SHP77 treated with DMSO at 0.1 percent for 48 hours (cell line): ENCODE measurements at places on chromosomes 3 and 15.

GRCh38 chr15:98914626-98915025, 93.0 kb downstream of the PGPEP1L start:
- no peak for DNase-seq

- DNase-seq, result no peak
Measured at GRCh38 chr3:142889212-142890014, 530 bp upstream of the PCOLCE2 start.

- no peak for DNase-seq
Measured at GRCh38 chr3:16885593-16886302, 993 bp downstream of the PLCL2 start.

- no peak for DNase-seq
Measured at GRCh38 chr15:77002436-77002835, 7.5 kb downstream of the PSTPIP1 start.

DNA sequence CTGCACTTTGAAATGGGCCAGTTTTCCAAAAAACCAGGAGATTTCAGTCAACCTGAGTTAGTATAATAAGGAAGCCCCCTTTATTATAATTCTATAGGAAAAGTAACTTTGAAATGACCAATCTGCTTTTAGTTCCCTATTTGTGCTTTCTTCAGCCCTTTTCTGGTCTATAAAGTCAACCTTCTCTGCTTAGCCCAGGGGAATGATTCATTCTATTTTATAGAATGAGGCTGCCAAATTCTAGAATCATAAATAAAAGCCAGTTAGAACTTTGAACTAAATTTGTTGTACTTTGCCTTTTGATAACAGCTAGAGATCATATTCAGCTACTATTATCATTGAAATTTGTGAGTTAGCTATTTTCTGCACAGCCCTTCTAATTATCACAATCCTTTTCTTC, 24.7 kb downstream of the CIP2A start:
- no peak for DNase-seq

DNA sequence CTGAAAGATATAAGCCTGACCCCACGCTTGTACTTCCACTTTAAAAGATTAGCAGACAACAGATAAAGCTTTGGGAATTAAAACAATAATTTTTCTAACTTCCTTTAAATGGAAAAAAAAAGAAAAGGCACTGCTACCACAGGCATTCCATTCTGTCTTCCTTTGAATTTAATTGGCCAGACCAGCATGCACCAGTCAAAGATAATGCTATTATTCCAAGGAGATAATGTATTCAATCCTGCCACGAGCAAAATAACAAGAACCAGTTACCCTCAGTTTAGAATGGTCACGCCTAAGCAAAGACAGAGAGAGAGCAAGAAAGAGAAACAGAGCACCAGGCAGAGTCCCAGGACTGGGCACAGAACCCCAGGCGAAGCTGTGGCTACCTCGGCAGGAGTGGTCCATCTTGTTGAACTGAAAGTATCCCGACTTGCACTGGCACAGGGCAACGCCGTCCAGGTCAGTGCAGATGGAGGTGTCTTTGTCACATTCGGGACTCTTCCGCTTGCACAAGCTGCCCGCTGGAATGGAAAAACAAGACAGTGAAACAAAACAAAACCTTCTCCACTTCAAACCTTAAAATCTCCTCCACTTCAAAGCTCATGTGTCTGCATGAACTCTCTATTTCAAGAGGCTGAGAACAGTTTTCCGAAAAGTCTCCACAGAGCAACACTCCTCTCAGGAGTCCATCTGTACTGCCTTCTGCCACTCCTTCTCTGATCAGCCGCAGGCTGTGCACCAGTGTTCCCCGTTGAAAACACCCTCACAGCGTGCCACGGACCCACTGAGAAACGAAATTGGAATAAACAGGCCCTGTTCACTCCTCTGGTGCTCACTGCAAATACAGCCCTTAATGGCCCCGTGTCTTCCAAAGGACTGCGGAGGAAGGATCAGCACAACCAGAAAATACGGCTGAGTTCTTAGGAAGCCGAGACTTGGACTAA, 58.2 kb downstream of the HEG1 start:
- DNase-seq, result no peak

GRCh38 chr3:13769422-13769821, 110.4 kb downstream of the WNT7A start:
- DNase-seq, result no peak

- no peak for DNase-seq
Measured at GRCh38 chr15:41940441-41940857, 31.9 kb downstream of the EHD4 start.

DNA sequence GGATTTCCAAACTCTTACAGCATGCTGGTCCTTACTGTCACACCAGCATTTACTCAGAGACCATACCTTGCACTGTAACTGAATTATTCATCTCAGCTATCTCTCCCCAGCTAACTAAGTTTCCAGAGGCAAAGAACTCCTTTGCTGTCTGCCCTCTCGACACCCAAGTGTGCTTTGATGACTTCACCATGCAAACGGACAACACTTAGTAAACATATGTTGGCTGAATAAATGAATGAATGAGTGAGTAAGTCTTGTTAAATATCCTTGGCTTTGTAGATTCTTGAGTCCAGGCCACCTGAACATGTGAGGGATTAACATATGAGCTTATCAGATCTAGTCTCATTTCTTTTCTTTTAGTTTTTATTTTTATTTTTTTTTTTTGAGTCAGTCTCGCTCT, 138.2 kb downstream of the PLD1 start:
- no peak for DNase-seq

- DNase-seq, result peak; percentile 2
Measured at GRCh38 chr15:53962646-53963561, 15.3 kb upstream of the UNC13C start.

- no peak for DNase-seq
Measured at GRCh38 chr3:195102609-195103467, 168.1 kb downstream of the XXYLT1 start.

GRCh38 chr3:184542577-184542976, 19.0 kb upstream of the EPHB3 start:
- DNase-seq, result no peak

GRCh38 chr3:160224256-160224655, 966 bp upstream of the C3orf80 start:
- no peak for DNase-seq

DNA sequence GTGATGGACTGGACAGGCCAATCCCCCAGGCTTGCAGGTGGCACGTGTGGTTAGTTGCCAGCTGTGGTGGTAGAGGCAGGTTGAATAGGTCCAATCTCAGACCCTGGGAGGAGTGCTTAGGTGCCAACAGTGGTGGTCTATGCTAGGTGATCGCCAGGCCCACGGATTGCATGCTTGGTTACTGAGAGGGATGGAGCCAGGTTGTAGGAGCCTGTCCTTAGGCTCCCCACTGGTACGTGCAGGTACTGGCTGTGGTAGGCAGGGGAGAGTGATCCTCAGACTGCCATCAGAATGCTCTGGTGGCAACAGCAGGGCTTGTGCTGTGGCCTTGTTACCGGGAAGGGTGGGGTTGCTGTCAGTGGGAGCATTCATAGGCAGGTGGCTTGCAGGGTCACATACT, 44.7 kb downstream of the NCK1 start:
- no peak for DNase-seq

DNA sequence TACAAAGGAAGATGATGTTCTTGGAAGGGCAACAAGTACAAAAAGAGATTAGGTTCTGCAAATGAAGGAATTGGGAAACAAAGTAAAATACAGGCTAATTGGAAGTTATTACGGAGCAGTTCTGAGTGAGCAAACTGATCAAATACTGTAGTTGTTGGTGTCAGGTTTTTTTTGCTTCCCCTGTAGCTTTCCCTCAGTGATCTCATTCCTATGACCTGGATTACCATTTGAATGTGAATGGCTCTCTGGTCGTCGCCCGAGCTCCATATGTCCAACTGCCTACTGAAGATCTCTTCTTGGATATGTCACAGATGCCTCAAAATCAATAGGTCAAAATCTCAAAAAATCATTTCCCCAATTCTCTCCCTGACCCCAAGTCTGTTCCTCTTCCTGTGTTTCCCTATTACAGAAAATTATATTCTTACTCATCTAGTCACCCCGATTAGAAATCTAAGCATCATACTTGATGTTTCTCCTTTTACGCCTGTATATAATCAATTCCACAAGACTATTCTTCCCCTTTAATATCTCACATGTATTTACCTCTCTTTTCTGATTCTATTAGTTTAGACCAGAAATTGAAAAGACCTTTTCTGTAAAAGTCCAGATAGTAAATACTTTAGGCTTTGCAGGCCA, 29.0 kb downstream of the GOLM2 start:
- no peak for DNase-seq

- no peak for DNase-seq
Measured at GRCh38 chr15:101168463-101168824, 83.4 kb downstream of the CHSY1 start.

- DNase-seq, result no peak
Measured at GRCh38 chr15:66670175-66670574, 31.9 kb upstream of the SMAD6 start.

- DNase-seq, result no peak
Measured at GRCh38 chr3:2915826-2916225, 194.3 kb downstream of the IL5RA start.

DNA sequence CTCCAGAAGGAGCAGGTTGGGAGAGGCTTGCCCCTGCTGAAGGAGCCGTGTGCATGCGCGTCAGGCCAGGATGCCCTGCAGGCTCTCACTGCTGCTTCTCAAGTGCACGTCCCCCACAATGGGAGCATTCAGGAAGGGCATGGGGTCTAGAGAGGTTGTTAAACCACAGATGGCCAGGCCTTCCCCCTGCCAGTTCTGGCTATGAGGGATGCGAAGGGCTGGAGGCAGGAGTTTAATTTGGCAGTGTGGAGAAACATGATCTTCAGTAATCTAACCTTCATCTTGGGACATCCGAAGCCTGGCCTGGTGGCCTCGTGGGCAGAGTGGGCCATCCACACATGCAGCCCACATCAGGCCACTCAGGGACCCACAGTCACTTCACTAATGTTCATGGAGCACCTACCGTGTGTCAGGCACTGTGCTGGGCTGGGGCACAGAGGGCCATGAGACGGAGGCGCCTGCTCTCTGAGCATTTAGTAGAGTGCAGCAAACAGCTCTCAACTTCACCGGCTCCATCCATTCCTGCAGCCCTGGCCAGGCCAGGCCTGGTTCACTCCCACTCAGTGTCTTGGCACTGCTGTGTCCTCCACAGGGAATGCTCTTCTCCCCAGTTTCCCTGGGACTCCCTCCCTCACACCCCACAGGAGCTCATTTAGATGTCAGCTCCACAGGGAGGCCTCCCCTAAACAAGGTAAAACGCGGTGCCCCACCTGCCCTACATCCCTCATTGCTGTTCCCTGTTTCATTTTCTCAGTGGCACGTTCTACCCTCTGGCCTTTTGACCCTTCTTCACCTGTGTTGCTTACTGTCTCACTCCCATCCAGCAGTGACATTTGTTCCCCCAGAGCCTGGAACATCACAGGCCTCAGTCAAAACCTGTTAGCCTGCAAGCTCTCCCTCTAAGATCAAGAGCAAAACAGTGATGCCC, 4.0 kb downstream of the CFAP100 start:
- DNase-seq, result no peak

DNA sequence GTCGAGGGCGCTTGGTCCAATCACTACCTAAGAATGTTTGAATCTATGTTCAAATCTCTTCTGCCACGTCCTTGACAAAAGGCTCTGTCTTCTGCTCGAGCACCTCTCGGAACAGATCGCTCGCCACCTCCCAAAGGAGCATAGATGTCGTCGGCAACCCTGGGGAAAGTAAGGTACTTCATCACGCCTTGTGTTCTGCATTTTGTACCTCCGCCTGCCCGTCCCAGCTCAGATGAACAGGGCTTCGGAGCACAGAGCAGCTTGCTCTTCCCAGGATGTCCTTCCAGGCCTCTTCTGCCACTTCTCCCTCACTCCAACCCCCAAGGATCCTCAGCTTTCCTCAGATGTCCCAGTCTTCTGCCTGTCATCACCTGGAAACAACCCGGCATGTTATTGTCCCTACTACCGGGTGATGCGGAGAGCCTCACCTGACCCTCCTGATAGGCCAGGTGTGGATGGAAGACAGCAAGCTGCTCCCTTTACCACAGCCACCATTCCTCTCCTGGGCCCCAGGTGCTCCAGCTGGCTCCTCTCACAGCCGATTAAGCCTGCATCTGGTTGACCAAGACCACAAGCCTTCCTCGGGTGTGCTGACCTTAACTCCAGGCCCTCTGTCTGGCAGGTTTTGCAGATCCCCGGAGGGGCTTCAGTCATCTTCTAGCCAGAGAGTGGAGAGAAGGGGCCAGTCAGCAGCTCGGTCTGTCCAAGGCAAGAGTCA, 270.5 kb downstream of the FAM43A start:
- DNase-seq, result no peak

DNA sequence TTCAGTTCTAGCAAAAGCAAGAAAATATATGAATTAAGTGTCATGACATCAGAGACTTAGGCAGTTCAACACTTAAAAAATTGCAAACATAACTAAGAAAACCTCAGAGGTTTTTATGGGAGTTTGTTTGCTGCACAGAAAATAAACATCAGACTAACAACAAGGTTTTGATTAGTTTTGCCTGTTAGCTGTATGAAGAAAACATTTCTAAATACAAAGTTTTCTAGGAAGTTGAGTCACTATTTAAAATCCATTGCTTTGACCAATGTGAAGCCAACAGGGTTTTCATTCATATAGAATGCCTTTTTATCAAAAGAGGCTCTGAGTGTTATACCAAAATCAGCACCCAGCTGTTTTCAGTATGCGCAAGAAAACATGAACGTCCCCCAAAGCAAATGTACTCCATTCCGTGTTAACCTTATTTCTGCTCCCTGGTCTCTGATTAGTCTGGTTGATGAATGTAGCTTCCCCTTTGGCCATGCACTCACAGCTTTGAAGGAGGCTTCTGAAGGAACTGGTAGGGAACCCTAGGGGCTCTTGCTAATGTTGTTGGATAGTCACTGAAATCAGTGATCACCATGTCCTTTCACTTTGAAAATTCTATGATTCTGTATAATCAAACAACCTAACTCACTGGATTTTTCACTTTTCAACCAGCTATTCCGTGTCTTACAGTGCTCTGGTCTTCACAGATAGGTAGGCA, 89.6 kb upstream of the TSEN2 start:
- DNase-seq, result no peak

- no peak for DNase-seq
Measured at GRCh38 chr3:108159865-108160264, 62.4 kb downstream of the IFT57 start.

DNA sequence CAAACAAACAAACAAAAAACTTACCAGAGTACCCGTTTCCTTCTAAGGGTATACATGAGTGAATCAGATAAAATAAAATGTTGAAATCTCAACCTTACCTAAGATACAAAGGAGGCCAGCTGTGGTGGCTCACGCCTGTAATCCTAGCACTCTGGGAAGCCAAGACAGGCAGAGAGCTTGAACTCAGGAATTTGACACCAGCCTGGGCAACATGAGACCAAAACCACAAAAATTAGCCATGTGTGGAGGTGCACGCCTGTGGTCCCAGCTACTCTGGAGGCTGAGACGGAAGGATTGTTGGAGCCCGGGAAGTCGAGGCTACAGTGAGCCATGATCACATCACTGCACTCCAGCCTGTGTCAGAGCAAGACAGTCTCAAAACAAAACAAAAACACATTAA, 11.0 kb upstream of the FAM219B start:
- DNase-seq, result no peak
